Endothelial cell (in vitro differentiated cells): ENCODE measurements at places on chromosomes 4 and X.

DNA sequence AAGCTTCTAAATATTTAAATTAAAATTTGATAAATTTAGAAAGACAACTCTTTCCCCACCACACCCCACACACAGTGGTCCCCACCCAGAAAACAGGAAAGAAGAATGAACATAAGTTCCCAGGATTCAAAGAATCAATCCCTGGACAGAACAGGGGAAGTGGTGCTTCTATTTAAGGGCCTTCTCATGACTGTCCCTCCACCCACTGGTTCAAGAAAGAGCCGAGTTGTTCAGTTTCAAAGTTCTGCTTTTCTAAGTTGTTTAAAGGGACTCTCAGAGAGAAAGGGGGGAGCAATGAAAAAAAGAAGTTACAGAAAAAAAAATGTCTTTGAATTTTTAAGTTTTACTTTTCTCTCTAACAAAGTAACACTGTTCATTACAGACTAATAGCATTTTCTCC is 195.8 kb downstream of the PDGFC start:
- no peak overlapping the region for H3K4me3 ChIP-seq
- no peaks in the 10 kb centered on the region for H3K4me1 ChIP-seq
- H3K27ac ChIP-seq, result no peak overlapping the region
- no peaks in the 10 kb centered on the region for H3K36me3 ChIP-seq
- H3K27me3 ChIP-seq, result no peaks in the 10 kb centered on the region
- DNase-seq, result no peak

DNA sequence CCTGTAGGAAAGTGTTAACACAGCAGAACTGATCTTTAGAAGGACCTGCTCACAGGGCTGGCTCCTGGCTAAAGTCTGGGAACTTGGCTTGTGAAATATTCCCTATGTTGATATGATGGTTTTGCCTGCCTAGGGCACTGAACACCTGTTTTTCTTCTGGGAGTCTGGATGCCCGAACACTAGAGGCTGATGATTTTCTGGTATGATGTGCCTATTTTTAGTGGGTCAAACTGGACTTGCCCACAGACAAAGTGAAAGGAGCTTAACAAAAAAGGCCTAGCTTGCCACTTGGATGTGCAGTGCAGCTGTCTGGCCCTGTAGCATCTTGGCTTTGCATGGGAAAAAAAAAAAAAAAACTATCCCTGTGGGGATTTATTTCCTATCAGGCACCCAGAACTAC is 39.1 kb downstream of the ZNF674 start:
- H3K4me1 ChIP-seq, result no peaks in the 10 kb centered on the region
- no peak overlapping the region for H3K27ac ChIP-seq
- DNase-seq, result no peak
- no peaks in the 10 kb centered on the region for H3K27me3 ChIP-seq

DNA sequence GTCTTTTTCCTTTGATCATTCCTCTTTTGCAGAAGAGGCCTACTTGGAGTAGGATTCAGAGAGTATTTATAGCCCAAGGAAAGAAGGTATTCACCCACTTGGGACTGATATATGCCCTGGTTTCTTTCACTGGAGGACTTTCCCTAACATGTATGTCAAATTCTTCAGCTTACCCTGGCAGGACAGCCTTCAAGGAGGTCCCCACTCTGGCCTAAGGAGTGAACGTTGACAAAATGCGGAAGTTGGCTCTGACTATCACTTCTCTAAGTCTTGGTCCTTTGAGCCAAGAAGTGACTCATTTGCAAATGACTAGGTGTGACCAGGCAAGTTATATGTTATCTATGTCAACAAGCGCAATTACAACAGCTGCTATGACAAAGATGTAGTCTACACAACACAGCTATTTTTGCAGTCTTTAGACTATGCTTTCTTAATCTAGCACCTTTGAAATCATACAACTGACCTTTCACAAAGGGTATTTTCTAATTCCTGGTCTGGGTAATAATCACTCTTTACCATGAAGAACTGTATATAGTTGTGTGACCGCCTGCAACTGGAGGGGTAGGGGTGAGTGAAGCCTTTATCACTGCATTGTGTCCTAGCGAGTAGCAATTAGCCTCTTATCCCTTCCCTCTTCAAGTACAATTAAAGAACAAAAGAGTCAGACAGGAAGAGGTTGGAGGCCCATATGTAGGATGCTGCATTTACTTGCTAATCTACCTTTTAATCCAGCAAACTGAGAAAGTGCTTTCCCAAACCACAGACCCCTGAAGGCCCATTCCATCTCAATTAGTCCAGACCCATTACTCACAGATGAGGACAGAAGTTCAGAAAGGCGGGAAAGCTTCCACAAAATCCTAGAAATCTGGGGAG is 50.1 kb downstream of the RASGEF1B start:
- H3K27me3 ChIP-seq, result no peaks in the 10 kb centered on the region
- no peak for DNase-seq
- H3K4me1 ChIP-seq, result peaks cover 4% of the 10 kb centered on the region
- peaks cover 7% of the 10 kb centered on the region for H3K36me3 ChIP-seq
- no peak overlapping the region for H3K27ac ChIP-seq

- H3K27ac ChIP-seq, result no peak overlapping the region
- H3K4me1 ChIP-seq, result no peaks in the 10 kb centered on the region
- H3K4me3 ChIP-seq, result no peak overlapping the region
- no peaks in the 10 kb centered on the region for H3K36me3 ChIP-seq
- H3K27me3 ChIP-seq, result no peaks in the 10 kb centered on the region
These were observed 520.1 kb upstream of the GALNT7 start for GRCh38 chr4:172648471-172648870.

DNA sequence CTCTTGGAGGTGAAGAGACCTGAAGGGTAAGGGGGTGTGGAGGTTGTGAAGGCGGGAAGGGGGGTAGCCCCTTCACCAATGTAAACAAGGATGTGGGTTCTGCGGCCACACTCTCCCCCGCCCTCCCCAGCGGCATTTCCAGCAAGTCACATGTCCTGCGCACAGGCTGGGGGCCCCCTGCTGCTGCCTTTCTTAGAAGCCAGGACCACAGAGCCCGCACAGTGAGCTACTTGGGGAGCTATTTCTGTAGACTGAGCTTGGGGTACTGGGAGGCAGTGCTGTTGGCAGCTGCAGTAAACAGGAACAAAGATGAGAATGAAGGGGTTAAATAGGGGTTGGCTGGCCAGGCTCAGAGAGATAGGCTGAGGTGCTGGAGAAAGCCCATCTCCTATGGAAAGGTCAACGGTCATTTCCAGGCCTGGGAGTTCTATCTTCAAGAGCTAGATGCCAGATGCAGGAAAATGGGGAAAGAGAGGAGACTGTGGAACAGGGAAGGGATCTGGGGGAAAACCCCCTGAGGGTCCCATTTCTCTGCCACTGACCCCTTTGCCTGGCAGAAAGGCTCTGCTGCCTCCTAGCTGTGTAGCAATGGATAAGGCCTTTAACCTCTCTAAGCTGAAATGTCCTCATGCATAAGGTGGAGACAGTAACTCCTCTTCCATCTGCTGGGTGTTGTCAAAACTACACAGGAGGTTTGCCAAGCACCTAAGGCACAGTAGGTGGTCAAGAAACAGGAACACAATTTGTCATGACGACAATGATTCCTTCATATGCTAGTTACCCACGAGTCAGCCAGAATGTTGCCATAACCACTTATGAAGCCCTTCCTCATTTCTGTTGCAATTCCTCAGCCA is 18.5 kb upstream of the PIM2 start:
- no peak overlapping the region for H3K4me3 ChIP-seq
- peaks cover 19% of the 10 kb centered on the region for H3K36me3 ChIP-seq
- no peak overlapping the region for H3K27ac ChIP-seq
- peaks cover 2% of the 10 kb centered on the region for H3K27me3 ChIP-seq
- no peak for DNase-seq
- H3K4me1 ChIP-seq, result peaks cover 8% of the 10 kb centered on the region

- H3K4me1 ChIP-seq, result no peaks in the 10 kb centered on the region
These were observed 333.3 kb downstream of the DCTD start for GRCh38 chr4:182583703-182584415.

GRCh38 chr4:137640838-137641158 is 108.5 kb upstream of the PCDH18 start:
- H3K4me1 ChIP-seq, result peaks cover 1% of the 10 kb centered on the region
- no peak overlapping the region for H3K4me3 ChIP-seq
- H3K27me3 ChIP-seq, result no peaks in the 10 kb centered on the region
- H3K36me3 ChIP-seq, result no peaks in the 10 kb centered on the region

- H3K4me1 ChIP-seq, result no peaks in the 10 kb centered on the region
- H3K4me3 ChIP-seq, result no peak overlapping the region
- no peak overlapping the region for H3K27ac ChIP-seq
- no peak for DNase-seq
- H3K36me3 ChIP-seq, result no peaks in the 10 kb centered on the region
These were observed 841.9 kb downstream of the TRAM1L1 start for GRCh38 chr4:116243431-116243830.

DNA sequence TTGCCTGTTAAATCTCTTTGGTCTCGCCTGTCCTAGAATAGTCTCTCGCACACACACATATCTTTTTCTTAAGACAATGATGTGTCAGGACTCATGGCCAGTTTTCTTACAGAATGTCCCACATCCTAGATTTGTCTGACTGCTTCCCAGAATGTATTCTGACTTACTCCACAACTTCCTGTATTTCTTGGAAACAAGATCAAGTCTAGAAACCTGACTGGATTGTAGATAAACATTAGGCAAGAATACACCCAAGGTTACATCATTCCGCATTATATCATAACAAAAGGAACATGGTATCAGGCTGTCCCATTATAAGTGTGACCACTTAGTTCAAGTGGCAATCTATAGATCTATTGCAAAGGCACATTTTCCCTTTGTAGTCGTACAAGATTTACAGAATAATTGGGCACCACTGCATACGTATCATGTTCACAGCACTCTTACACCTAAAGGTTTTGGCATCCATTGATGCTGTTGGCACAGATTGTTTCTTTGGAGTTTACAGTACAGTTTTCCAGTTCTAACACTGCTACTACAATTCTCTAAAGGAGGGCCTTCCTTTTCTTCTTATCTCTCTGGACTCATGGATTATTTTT is 56.4 kb downstream of the FBXW7 start:
- peaks cover 7% of the 10 kb centered on the region for H3K4me1 ChIP-seq
- no peaks in the 10 kb centered on the region for H3K27me3 ChIP-seq
- DNase-seq, result no peak
- H3K36me3 ChIP-seq, result no peaks in the 10 kb centered on the region
- no peak overlapping the region for H3K4me3 ChIP-seq
- H3K27ac ChIP-seq, result no peak overlapping the region

DNA sequence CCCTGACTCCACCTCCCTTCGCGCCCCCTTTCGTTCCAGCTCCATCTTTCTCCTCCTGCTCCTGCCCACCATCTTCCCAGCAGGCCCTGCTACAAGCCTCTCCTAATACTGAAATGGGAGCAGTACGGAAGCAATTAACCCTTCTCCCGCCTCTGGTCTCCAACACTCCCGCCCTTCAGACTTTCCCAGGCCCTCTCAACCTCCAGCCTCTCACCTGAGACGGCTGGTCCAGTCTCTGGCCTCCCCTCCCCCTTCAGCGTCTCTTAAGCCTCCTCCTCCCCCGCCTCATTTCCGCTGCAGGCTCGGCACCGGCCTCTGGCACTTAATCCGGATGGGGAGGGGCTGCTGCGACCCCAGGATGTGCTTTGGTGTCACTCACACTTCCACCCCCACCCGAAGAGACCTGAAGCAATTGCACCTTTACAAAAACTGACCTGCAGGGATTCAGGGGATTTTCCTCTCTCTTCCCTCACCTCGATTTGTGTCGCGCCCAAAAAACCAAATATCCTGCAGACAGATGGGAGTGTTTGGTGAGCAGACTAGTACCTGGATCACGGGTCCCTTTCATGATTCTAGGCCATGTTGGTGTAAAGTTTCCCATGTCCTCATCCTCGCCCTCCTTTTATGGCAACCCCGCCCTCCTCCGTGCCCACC is 657 bp downstream of the TCEAL8 start:
- DNase-seq, result peak; percentile 56
- H3K27me3 ChIP-seq, result peaks cover 3% of the 10 kb centered on the region
- H3K36me3 ChIP-seq, result peaks cover 5% of the 10 kb centered on the region

DNA sequence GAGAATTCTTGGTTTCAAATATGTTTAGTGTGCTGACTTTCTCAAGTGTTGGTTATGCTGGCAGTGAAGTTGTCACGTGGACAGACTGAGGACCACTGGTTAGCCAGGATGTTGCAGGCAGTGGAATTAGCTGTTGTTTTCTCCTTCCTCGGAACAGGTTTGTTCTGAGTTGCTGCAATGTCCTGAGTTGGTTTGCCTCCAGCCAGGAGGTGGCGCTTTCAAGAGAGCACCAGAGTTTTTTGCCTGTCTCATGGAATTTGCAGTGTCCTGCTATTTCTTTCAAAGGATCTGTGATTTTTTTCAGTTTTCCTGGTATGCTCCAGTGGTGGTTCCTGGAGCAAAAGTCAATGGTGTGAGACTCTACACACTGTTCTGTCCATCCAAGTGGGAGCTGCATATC is 158.1 kb upstream of the CXorf66 start:
- H3K27me3 ChIP-seq, result no peaks in the 10 kb centered on the region
- no peak overlapping the region for H3K27ac ChIP-seq
- no peaks in the 10 kb centered on the region for H3K4me1 ChIP-seq
- no peak overlapping the region for H3K4me3 ChIP-seq

DNA sequence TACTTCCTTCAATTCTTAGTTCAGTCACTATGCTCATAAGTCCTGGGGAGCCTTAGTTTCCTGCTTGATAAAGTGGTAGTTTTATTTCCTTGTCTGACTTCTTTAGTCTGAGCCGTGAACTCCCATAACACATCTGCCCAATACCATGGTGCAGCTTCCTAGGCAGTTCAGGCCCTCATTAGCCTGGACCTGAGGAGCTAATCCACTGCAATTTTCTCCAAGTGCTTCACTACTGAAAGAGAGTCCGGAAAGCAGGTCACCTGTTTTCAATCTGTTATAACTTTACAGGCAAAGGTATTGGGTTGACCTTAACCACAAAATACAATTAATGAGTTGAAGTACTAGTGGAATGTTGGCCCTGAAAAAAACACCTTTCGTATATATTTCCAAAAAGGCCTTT is 245.4 kb upstream of the BOD1L1 start:
- no peak overlapping the region for H3K4me3 ChIP-seq
- H3K27ac ChIP-seq, result no peak overlapping the region
- H3K36me3 ChIP-seq, result no peaks in the 10 kb centered on the region
- no peak for DNase-seq
- H3K27me3 ChIP-seq, result peaks cover 3% of the 10 kb centered on the region
- peaks cover 8% of the 10 kb centered on the region for H3K4me1 ChIP-seq

DNA sequence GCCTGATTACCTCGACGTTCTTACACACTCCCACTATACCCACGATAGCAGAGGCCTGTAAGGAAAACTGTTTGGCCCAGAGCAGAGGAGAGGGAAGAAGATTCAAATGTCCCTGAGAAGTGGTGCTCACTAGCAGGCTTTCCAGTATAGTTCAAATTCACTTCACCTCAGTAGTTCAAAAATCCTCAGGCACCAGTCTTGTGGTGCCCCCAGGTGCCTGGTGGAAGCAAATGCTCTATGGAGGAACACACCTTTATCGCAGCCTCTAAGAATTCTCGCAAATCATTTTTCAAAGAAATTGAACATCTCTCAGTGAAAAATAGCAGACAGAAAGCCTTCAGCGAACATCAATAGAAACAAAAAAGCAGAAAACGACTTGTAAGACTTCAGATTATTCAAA is 12.2 kb upstream of the MTMR1 start:
- no peak for DNase-seq
- no peaks in the 10 kb centered on the region for H3K36me3 ChIP-seq
- no peaks in the 10 kb centered on the region for H3K4me1 ChIP-seq
- peaks cover 5% of the 10 kb centered on the region for H3K27me3 ChIP-seq

- H3K27ac ChIP-seq, result no peak overlapping the region
- no peaks in the 10 kb centered on the region for H3K36me3 ChIP-seq
- peaks cover 33% of the 10 kb centered on the region for H3K27me3 ChIP-seq
- H3K4me1 ChIP-seq, result peaks cover 6% of the 10 kb centered on the region
These were observed 4.7 kb upstream of the HELT start for GRCh38 chr4:185013417-185014125.
